Stimulated activated CD4-positive, alpha-beta T cell treated with anti-CD3 and anti-CD28 coated beads, TNF-alpha, amount 100 ng/mL, for 1 hour (primary cell): ENCODE measurements at places on chromosomes 7 and 10.

GRCh38 chr7:91228327-91228726 lies 35.9 kb upstream of the FZD1 start:
- DNase-seq: no peak

GRCh38 chr10:127276794-127277462 lies 80.5 kb upstream of the INSYN2A start:
- no peak for DNase-seq

GRCh38 chr10:62861507-62861906 lies 45.3 kb upstream of the EGR2 start:
- no peak for DNase-seq

DNA sequence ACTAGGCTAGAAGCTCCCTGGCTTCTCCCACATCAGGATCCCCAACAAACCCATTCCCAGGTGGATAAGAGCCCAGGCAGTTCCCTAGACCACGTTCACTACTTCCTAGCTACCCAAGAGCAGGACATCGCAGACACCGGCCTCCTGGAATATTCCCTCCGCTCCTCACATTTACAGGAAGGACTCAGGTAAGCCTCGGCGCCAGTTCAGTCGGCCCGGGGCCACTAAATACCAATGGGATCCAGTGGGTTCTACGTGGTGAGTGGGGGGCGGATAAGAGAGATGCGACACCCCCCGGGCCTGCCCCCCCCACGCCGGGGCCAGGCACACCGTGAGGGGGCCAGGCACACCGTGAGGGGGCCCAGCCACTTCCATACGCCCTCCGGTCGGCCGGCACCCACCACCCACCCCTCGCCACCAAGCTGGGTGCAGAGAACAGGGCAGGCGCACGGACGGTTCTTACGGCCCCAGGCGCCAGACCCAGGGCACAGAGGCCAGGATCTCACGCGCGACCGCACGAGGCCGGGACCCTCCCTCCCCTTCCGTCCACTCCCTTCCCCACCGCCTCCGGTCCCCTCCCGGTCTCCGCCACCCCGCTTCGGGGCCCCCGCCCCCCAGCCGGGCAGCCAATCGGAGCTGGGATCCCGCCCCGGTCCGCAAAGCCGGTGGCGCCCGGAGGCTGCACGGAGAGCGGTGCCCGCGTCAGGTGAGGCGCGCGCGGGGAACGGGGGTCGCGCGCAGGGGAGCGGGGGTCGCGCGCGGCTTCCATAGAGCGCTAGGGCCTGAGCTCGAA lies at the start of gene BLVRA:
BLVRA (plus strand) TSS at position 652 of the 793 bp plus-strand sequence. CDS start 12,479 bp downstream, outside the sequence.
- DNase-seq: peak; percentile 22

DNA sequence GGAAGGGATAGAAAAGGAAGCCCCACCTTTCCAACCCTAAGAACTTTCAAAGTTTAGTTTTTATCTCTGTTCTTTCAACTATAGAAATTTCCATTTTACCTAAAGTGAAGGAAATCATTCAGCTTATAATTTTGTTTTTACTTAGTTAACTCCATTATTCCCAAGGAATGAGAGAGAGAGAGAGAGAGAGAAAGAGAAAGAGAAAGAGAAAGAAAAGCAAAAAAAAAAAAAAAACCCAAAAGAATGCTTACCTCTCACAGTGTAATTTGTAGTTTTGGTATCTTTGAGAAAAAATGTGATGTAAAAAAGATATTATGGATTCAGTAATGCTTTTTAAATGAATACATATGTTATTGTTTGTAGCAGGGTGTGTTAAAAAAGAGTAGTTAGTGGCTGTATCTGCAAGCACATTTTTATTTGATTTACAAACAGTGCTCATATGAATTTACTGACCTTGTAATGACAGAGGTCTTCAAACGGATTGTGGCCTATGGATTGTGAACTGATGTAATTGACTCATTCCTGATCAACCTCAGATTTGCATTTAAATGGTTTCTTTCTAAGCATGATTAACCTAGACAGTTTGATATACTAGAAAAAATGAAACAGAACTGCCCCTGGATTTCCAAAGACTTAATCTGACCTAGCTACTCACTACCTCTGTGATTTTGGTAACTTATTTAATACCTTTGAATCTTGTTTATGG lies 64.9 kb downstream of the LCOR start:
- DNase-seq: no peak

GRCh38 chr10:122112021-122112616 lies 123.2 kb downstream of the TACC2 start:
- no peak for DNase-seq

- no peak for DNase-seq
Observed at GRCh38 chr7:48101352-48101751, 12.3 kb downstream of the UPP1 start.
